RKO (cell line): ENCODE measurements at places on chromosomes 5 and 9.
A peak's percentile ranks its signal among the peaks of the same experiment; 100 is the strongest.

DNA sequence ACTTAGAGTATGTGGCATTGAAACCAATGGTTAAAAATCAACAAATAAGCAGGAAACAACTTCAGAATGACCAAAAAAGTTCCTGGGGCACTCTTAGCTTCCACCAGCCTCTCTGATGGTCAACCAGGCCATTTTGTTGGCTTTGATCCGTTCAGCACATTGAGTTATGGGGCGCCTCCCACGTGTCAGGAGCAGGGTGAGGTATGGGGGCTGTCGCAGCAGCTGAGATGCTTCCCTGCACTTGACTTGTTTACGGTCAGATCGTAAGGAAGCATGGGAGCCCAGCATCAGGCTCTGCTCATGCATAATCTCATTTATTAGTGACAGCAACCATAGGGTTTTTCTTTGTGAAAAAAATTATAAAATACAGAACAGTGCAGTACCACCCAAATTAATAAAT is 16.7 kb downstream of the SYK start:
- DNase-seq: no peak

GRCh38 chr9:90727488-90727887 is 74.1 kb upstream of the SYK start:
- DNase-seq: no peak

DNA sequence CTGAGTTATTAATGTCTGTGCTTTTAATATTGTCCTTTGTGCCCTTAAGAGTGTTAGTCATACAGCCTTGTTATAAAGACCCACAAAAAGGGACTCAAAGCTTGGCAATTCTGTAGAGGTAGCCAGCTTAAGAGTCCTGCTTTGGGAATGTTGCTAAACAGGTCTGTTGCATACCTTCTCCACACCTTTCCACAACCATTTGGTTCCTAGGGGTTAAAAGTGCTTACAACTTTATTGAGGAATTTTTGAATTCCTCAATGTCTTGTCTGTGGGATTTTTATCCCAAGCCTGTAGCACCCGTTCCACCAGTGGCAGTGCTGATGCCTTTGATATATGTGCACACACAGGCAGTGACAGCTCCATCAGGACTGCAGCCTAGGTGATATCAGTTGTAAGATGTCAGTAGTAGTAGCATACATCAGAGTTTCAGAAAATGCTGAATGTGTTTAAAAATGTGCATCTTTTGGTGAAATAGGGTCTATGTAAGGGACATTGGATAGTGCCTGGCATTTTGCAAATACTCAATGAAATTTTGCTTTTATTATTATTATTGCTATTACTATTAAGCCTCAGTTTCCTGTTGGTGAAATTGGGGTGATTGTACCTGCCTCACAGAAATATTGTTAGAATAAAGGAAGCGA is 68.5 kb downstream of the WWC1 start:
- DNase-seq: no peak

DNA sequence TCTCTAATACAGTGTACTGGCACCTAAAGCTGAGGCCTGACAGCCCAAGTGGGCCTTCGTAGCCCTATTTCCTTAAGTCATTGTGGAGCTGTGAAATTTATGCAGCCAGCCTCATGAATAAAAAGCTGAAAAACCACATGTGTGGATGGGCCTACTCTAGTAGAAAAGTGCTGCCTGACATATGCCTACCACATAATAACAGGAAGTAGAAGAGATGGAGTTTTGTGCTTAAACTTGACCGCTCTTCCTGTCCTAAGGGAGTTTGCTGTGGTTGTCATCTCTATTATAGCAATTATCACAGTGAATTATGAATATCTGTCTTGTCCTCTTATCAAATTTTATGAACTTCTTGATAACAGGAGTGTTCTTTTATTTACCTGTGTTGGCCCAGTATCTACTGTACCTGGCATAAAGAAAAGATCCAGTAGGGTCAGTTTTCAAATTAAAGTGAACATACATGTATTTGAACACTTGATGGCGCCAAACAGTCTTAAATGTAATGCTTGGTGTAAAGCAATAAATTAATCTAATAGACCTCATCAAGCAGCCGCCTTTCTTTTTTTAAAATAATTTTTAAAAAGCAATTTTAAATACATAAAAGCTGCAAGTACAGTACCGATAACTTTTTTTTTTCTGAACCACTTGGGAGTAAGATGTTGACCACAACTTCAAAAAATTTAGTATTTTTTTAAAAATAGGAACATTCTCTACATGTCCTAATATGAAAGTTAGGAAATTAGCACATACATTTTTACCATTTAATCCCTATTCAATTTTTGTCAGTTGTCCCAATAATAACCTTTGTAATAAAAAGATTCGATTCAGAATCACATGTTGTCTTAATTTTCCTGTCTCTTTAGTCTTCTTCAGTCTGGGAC is 51.0 kb downstream of the FKTN start:
- DNase-seq: peak; percentile 83

DNA sequence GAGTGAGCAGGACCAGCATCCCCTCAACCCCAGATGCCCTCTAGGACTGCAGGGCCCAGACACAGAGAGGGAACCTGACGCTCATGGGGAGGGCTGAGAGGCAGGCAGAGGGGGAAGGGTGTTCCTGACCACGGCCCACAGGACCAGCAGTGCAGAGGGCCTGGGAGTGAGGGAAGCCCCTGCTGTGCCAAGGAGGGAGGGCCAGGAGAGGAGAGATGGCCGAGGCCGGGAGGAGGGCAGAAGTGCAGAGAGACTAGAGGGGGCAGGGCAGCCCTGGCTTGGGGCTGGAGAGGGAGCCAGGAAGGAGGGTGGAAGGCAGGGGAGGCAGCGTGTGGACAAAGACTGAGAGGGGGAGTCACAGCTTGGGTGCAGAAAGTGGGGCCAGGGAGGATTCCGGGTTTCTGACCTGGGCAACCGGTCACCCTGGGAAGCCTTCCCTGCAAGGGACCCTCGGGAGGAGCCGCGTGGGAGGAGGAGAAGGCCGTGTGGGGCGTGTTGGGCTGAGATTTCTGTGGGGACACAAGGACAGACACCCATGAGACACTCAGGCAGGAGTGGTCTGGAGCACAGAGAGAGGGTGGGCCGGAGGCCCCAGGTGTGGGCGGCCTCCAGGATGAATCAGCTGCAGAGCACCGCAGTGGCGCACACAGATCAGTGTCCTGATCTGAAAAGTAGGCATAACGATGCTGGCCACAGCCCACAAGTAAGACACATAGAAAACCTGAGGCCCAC is 117.5 kb downstream of the ADAMTS2 start:
- no peak for DNase-seq

DNA sequence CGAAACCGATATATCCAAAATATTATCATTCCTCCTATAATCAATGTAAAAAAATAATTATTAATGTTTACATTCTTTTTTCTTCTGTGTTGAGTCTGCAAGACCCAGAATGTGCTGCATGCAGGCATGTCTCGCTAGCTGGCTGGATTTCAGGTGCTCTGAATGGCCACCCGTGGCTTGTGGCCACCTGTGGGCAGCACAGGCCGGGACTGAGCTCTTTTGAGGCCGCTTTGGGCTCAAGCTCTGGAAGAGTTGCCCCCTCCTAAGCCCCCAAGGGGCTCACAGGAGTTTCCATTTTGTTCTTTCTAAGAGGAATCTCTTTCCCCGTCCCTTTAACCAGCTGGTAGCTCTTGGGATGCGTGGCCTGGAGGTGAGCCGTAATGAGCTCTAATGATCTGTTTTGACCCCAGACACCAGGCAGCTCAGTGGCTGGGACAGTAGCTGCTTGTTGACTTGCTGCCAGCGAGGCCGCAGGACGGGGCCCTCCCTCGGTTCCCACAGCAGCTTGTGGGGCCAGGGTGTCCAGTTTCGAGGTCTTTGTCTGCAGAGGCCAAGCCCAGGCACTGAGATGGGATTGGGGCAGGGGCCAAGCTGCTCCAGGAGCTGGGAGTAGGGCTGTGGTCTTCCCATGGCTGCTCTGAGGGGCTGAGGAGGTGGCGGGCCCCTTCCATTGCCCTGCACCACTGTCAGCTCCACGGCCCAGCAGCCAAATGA is 20.8 kb downstream of the ASS1 start:
- DNase-seq: no peak

- peak; percentile 87 for DNase-seq
Measured at GRCh38 chr9:104743376-104743985, 4.0 kb upstream of the NIPSNAP3A start.

DNA sequence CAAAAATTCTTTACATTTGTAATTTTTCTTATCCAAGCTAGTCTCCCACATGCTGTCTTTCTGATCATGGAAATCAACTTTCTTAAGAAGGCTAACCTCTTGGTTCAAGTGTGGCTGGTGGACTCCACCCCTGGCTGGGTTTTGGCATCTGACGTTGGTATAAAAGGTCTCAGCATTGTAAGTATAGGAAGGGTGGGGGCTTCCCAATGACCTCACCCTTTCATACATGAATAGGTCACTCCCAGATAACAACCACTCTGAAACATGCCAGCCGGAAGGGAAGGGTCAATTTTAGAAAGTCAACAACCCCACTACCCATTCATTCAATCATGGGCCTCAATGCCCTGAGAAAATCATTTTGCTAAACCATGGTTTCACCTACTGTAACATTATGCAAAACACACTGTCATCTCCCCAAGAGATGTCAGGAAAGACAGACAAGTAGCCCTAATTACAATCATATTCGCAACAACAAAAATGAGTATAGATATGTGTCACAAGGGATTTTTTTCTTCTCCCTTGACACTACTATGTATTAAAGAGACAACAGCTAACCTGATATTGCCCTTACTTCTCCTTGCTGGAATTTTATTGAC is 31.9 kb upstream of the PCSK5 start:
- DNase-seq: no peak

DNA sequence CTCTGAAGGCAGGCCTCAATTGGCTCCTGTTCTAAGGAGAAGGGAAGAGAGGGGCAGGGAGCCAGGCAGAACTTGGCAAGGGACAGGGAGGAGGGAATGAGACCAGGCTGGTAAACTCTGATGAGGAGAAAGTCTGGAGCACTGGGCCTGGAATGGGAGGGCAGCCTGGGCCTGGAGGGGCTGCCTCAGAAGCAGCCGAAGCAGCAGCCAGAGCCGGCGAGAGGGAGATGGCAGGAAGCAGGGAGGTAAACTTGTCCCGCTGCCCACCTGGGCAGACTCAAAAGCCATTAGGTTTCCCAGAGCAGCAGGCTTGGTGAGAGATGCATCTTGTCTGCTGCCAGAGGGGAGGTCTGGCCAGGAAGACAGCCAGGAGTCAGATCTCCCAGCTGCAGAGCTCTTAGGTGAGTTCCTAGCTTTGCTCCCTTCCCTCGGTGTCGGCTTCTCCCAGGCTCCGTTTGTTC is 37.0 kb upstream of the CRB2 start:
- DNase-seq: no peak

DNA sequence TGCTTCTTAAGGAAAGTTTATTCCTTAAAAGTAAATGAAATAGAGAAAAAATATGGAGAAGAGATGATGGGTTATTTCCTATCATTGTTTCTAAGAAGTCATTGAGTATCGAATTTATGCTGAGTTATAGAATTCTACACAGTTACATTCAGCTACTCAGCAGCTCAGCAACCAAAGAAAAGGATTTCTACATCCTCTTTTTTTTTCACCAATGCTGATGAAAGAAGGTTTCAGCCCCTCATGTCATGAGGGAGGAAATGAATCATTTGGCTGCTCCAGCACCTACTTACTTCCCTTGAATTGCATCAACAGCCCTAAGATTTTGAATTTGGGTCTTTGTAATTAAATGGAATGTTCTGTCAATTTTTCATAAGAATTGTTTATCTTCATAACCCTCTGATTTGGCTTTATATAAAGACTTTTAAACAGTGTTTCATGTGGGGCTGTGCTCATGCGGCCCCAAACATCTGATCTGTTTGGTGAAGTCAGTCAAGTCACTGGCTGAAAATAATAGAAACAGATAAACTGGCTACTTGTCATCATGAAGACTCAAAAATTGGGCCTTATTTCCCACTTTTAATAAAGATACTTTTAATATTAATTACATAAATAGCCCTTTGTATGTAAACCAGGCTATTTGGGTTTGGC is 18.5 kb upstream of the SNX2 start:
- peak; percentile 86 for DNase-seq

DNA sequence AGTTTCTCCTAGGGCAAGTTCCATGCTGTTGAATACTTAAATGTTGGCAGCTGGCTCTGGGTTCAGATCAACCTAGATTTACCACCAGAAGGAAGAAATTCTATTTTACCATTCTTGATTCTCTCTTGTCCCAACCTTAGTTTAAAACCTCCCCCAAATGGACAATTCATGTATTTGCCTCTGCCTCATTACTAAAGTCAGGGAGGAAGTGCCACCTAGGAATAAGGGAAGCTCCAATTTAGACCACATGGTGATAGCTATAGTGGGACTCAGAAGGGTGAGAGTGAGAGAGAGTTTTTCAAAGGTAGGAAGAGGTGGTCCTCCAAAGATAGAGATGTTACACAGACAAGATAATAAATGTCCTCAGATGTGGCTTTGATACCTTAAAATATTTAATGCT is 53.4 kb upstream of the PAM start:
- DNase-seq: no peak

DNA sequence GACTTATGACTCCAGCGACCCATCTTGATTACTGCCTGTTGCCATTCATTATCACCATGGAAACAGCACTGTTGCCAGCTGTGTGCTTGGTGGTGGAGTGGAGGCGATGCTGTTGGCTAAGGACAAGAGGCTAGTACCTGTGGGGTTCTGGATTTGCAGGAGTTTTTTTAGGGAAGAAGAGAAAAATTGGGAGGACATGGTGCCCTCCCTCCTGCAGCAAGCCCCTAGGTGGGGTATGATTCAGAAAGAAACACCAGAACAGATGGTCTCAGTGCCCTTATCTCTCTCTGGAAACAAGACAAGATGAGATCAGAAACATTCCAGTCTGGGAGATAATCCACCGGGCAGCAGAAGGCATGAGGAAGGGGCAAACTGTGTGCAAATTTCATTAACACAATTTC is 87.8 kb upstream of the TLR4 start:
- DNase-seq: no peak
